SHP77 treated with DMSO at 0.1 percent for 48 hours (cell line): ENCODE measurements at places on chromosomes 1 and 21.
A peak's percentile ranks its signal among the peaks of the same experiment; 100 is the strongest.

DNA sequence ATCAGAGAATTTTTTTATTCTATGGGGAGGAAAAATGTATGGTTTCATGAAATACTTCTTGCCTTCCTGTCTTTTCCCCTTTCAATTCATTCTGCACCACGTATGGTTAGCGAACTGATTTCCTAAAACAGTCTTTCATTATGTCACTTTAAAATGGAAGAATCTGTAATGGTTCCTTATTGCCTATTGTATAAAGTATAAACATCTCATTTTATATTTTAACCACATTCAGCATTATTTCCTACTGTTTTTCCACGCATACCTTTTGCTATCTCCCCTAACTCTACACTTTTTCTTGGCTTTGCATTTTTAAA is 232.3 kb upstream of the B3GALT2 start:
- no peak for DNase-seq

DNA sequence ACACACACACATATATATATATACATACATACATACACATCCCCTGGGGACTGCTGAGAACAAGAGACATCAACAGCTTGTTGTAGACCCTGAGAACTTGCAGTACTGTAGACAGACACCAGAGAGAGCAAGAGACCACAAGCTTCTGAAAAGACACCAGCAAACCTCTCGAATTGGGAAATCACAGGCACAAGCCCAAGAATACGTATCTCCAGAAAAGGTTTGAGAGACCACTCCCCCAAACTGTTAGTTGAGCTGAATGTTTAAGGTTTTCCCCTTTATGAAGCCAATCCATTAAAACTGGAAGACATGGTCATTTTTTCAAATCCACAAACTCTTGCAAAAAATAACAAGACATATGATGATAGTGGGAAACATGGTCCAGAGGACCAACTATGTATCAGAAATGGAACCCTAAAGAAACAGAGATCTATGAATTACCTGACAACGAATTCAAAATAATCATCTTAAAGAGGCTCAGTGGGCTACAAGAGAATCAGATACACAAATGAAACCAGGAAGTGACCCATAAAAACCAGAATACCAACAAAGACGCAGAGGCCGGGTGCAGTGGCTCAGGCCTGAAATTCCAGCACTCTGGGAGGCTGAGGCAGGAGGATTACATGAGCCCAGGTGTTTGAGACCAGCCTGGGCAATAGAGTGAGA is 45.1 kb downstream of the SLC2A1 start:
- peak; percentile 53 for DNase-seq

- DNase-seq, result no peak
Measured at GRCh38 chr1:46219551-46220520, 16.7 kb downstream of the LURAP1 start.

DNA sequence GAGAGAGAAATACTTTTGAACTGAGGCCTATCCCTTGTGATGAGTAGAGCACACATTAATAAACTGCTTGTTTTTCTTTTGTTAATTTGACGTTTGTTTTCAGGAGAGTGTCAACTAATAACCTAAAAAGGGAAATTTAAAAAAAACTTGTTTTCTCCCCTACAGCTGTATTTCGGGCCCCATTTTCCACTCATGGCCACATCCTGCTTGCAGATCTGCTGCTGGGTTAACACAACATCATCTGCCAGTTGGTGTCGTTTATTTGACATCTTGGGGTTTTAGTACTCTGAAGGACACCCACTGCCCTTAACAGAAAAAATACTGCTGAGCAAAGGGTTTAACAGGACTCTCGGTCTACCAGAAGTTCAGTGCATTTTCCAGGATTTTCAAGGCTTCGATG is 848 bp upstream of the PYHIN1 start:
- no peak for DNase-seq

DNA sequence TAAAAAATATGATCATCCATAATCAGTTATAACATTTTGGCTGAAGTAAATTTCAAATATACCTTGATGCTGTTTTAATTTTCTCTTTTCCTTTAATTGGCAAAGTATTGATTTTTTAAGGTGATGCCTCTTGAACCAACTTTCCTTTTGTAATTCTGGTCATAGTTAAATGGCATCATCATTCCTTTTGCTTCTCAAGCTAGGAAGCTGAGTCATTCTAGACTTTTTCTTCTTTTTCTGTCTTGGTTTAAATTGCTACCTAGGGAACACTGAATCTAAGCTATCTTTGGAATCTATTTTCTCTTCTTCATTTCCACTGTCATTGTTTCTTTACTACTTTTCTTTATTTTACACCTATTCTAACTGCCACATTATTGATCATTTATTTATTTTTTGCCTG is 162.7 kb downstream of the HMCN1 start:
- DNase-seq, result no peak

GRCh38 chr1:10621906-10622305 is 147.2 kb downstream of the PEX14 start:
- no peak for DNase-seq

DNA sequence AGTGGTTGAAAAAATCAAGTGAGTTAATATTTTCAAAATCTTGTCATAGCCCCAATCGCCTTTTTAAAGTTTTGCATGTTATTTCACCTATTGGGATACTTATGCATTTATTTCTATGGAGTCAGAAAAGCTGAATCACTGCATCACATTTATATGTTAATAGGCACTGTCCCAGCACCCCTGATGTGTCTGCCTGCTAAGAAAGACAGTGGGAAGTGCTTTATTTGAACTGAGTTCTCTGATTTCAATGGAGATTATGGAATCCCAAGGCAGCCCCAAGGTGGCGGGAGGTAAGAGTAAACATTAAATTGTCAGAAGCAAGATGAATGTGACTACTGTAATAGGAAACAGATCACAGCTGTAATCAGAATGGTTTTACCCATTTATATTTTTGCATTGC is 2225.7 kb downstream of the NCAM2 start:
- no peak for DNase-seq

GRCh38 chr1:73161418-73161817 is 879.1 kb upstream of the NEGR1 start:
- DNase-seq, result no peak

- DNase-seq, result no peak
Measured at GRCh38 chr1:208528578-208529240, 284.5 kb upstream of the PLXNA2 start.

GRCh38 chr1:216221260-216221700 is 202.0 kb downstream of the USH2A start:
- peak; percentile 62 for DNase-seq

- DNase-seq, result peak; percentile 59
Measured at GRCh38 chr1:55012661-55013060, 13.9 kb downstream of the BSND start.

DNA sequence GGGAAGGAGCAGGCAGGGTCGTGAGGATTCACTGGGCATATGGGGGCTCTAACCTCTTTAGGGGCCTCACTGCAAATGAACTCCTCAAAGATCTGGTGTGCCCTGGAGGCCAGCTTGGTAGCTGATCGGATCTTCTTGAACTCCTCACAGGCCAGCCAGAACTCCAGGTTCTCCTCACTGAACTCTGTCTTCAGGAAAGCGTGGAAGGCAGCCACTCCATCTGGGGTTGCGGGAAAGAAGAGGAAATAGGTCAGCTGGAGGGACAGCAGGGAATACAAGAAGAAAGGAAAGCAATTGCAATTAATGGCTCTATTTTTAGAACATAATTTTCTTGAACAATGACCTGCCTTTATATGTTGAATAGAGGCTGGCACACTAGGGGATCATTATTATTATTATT is 2.3 kb downstream of the RGS16 start:
- DNase-seq, result no peak

DNA sequence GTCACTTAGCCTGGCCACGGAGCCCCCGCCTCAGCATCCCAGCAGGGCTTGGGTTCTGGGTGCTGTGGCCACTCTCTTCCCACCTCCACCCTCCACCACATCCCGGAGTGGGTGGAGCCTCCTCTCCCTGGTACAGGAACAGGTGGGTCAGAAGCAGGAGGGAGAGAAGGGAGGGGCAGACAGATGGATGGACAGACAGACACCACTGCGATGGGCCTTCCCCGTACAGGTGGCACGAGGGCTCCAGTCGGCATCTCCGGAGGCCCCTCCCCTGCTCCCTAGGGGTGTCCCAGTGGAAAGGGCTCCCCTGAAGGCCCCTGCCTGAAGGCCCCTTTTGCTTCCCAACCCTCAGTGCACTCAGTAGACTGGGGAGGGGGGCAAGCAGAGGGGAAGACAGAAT is 96.9 kb upstream of the TARDBP start:
- no peak for DNase-seq

DNA sequence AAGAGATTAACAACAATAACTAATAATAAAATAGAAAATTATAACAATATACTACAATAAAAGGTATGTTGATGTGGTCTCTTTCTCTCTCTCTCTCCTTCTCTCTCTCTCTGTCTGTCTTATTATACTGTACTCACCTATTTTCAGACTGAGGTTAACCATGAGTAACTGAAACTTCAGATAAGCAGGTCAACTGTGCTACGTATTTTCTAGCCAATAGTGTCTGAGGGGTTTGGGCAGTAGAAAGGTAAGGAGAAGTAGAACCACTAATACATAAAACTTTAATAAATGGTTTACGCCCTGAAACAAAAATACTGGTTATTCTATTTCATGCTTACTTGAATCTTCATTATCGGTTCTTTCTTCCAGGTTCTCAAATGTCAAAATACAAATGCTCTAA is 71.0 kb upstream of the LRRC53 start:
- DNase-seq, result no peak

GRCh38 chr1:200400556-200400955 is 9.3 kb downstream of the ZNF281 start:
- no peak for DNase-seq

- no peak for DNase-seq
Measured at GRCh38 chr1:7153464-7153863, 368.2 kb downstream of the CAMTA1 start.

DNA sequence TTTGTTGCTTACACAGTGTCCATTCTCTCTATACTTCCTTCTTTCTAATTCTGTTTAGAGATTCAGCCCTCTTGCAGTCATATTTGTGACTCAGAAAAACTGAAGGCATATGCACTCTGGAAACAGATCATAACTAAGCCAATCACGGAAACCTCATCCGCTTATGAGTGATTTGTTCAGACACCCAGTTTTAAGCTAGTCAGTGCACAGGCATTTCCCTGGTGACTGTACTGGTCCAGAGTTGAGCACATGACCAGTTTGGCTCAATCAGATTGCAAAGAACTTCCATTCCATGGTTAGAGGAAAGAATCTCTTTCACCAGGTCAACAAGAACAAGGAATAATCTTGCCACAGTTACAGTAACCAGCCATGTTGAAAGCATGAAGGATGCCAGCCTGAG is 69.2 kb upstream of the SGIP1 start:
- no peak for DNase-seq

DNA sequence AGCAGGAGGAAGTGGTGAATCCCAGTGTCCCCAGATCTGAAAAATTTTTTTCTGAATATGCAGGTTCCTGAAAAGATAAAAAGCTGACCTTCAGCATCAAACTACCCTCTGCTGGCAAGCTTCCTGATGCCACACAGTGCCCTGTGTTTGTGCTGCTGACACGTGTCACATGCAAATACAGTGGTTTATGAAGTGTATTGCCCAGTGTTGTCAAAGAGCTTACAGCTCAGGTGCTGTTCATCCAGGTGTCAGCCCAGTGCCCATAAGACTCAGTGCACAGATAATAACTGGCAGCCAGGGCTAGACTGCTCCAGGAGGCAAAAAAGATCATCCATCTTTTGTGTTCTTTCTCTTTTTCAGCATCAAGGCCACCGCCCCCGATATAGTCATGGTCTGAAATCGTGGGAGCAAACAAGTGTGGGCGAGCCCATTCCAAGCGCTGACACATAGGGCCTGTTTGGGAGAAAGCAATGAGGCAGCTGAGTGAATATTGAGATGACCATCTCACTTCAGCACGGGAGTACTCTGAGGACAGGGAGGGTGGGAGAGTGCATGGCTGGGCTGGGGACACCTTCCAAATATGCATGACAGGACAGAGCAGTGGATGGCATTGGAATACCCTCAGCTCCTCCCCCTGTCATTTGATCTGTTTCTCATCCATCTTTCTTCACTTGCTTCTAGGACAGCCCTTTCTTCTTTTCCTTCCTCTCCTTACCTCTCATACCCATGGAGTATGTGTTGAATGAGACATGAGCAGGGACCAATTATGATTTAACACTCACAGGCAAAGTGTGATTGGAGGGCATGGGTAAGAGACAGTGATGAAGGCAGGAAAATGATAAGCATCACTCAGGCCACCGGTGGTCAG is 6.4 kb upstream of the KCNK1 start:
- no peak for DNase-seq

DNA sequence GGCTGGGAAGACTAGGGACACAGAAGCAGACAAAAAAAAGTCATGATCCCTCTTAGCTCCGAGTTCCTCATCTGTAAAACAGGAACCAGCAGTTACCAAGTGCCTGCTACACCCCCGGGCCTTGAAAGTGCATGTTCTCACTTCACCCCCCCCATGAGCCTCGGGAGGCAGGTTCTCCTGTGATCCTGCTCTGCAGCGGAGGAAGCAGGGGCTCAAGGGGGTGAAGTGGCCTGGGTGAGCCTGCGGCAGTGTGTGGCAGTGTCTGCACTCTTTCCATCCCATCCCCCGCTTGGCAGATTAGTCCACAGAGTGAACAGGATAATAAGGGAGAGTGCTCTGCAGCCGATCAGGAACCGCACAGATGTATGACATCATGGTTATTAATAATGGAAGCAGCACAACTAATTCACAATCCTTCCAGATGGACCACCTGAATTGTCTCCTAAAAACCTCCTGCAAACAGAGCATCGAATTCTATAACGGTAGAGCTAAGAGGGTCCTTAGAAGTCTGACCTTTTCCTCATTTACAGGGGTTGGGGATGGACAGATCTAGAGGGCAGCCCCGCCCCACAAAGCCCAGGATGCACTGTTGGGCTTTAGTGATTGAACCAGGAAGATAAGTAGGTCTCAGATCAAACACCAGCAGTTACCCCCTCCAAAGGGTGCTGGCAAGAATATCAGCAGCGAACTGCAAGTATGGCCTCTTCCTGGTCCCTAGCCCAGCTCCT is 174.1 kb upstream of the EDN2 start:
- DNase-seq, result no peak

GRCh38 chr1:100683448-100684349 is 35.8 kb upstream of the VCAM1 start:
- DNase-seq, result no peak

- DNase-seq, result peak; percentile 72
Measured at GRCh38 chr1:230713915-230714764, at the start of gene AGT. Gene AGT (minus strand): TSS chr1:230714122. CDS start chr1:230710823, 3,299 bp downstream.

DNA sequence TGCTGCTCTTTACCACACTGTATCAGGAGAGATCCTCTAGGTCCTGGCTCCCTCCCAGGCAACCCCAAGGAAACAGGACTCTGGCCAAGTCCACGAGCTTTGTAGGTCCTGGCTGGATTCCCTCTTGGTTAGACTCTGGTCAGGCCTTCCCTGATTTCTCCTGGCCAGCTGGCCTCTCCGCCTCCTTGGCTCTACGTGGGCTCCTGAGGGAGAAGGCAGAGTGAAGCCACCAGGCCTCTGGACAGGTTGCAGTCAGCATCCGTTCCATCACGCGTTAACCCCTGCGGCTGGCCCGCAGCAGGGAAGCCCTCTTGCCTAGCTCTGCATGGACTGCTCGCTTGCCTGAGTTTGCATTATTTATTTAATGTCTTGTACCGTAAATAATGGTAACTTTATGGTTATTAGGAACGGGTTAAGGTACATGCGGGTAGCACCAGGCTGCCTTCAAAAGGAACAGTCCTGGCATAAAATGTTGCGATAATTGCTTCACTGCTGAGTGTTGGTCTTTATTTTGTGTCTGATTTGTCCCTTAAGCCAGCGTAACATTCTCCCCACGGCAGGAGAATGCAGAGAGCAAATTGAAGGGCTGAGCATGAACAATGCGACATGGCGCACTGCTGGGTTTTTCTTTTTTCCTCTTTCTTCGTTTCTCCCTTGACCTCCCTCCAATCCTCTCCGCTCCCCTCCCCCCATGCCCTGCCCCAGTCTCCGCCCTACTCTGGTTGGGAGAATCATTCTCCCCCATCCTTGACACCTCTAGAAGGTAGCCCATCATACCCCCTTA is 100.3 kb downstream of the RNF220 start:
- DNase-seq, result no peak
